Caco-2 (cell line): ENCODE measurements at places on chromosomes 16 and 17. TPM values are rescaled to one million over a fixed set of nuclear protein-coding genes. Genes with fewer than 3 reads are reported as not detected.

The SMTNL2 gene
- total RNA-seq: 38.8 and 39.3 TPM in 2 replicates

The ST3GAL2 gene
- 30.3 and 31.1 TPM in 2 replicates for total RNA-seq

The TNFRSF13B gene
- not detected in 2 replicates for total RNA-seq

The SSH2 gene
- 42.4 and 48.2 TPM in 2 replicates for total RNA-seq

The TAX1BP3 gene
- 58.2 and 61.9 TPM in 2 replicates for total RNA-seq

The KREMEN2 gene
- 1.9 and 2.2 TPM in 2 replicates for total RNA-seq
